Cortex of kidney (tissue), 1 donor: ENCODE measurements at places on chromosomes 12 and 14.

DNA sequence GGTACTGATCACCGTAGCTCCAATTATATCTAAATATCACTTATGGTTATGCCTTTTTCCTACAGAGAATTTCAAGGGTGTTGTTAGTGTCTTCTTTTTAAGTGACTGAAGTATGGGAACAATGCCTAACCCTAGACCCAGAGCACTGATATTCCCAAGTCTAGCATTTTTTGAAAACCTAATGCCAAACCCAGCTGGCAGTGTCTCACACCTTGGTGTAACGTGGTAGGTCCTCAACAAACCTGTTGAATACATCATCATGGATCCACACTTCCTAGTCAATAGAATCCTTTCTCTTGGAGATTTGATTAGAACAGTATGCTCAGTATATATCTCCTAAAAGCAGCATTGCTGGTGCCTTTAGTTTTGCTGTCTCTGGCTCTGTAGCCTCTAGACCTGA is 37.7 kb upstream of the RMST start:
- no peak for DNase-seq

GRCh38 chr14:104393898-104394381 is 185.6 kb upstream of the C14orf180 start:
- no peak for DNase-seq

DNA sequence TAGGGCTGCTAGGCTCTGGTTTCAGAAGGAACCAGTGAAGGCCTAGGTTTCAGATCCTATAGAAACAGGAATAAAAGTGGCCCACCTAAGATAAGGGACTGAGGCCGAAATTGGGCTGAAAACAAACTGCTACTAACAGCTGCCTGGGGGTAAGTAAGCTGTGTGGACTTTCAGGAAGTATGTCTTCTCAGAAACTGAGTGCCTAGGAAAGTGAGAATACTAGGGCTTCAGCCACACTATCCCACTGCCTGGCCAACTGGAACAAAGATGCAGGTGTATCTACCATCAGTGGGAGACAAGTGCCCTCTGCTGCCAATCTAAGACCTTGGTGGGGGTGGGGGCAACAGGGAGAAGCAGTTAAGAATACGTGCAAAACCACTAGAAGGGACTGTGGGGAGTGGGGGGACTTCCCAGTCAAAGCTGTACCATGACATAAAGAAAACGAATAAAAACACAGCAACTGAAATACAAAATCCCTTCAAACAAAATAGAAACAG is 82.5 kb downstream of the MED13L start:
- no peak for DNase-seq

GRCh38 chr14:22509036-22509709 is 79.9 kb downstream of the DAD1 start:
- DNase-seq, result no peak

GRCh38 chr12:22172501-22172900 is 126.5 kb downstream of the CMAS start:
- DNase-seq, result no peak

DNA sequence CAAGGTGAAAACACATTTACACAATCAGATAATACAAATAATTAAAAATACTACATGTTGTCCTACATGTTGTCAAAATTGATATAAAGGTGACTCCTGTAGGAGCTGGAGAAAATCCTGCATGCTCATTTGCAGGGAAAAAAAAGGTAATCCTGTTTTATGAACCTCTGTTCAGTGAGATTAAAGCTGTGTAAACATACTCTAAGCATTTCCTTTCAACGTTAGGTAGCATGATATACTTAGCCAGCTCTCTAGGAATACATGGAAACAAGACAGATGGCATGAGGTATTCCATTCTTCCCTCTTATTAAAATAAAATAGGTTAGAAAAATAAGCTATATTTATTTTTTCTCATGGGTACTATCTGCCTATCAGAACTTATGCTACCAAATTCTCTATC is 635.7 kb upstream of the FLRT2 start:
- DNase-seq, result no peak
